ENCODE measurements at places on chromosomes 4 and X.
A peak's percentile ranks its signal among the peaks of the same experiment; 100 is the strongest.

DNA sequence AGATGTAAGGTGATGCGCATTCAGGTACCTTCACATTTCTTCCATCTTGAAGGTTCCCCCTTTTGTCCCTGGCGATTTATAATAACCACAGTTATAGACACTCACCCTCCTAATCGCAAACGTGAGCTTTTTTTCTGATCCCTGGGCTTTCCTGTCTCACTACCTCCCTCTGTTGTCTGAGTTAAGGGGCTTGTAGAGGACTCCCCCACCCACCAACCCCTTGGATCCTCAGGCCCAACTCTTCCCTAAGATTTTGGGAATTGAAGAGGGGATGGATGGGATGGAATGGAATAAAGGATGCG lies 1.4 kb downstream of the CNKSR2 start:
- DNase-seq: no peak

GRCh38 chr4:141347684-141348083 lies 127.0 kb downstream of the ZNF330 start:
- no peak for DNase-seq

- no peak for DNase-seq
Observed at GRCh38 chrX:24259544-24260240, 54.2 kb downstream of the SUPT20HL2 start.

DNA sequence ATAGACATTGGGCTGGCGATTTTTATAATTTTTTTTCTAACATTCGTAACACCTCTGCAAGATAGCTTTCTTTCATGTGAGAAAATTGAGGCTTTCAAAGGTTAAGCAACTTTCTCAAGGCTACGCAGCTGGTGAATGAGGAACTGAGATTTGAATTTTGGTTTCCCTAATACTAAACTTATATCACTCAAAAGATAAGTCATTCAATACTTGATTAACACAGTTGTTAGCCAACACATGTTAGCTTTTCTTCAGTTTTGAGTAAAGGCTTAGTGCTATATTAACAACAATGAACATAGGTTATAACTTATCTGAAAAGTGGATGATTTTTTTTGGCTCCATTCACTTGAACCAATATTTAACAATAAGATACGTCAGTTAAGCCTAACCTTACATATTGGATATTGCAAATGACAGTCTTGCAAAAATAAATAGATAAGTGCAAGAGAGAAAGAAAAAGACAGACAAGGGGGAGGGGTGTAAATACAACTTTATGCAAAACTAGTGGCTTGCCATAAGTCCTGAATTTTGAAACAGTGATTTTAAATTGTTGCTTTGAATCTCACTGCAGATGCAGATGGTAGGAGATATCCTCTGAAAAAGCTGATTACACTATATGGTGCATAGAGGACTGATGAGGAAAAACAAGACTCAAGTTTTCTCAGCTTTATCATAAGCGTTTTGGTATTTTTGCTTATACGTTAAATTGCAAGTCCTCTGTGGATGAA lies 11.1 kb upstream of the GPM6A start:
- DNase-seq: peak; percentile 8

DNA sequence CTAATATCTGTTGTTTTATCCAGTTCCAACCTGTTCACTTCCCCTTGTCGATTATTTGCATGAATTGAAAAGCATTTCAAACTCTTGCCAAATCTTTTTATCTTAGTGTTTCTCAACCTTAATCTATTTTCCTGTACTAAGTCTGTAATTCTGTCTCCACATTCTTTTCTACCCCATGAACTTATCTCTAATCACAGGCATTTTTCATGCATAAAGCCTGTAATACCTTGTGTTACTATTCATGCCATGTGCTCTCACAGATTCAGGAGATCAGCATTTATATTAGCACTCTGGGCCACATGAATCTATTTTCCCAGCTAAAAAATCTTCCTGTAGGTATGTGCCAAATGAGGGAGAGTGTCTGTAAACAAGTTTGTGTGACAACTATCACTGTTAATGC lies 1360.9 kb downstream of the STIM2 start:
- no peak for DNase-seq

DNA sequence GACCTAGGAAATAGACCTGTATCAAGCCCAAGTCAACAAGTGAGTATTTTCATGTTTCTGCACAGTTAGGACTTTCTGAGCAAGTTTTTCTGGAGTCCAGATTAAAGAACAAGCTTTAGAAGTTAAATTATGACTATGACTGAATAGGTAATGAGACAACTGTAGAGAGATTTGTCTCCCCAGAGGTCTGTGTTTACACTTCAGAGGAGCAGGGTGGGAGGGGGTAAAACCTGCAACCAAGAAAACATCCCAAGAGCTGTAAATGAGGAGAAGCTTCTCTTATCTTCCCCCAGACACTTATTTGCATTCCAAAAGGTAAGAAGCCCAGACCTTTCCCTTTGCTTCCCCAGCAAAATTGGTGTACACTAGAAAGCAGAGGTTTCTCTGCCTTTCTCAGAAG lies 22.1 kb upstream of the CEP135 start:
- no peak for DNase-seq

DNA sequence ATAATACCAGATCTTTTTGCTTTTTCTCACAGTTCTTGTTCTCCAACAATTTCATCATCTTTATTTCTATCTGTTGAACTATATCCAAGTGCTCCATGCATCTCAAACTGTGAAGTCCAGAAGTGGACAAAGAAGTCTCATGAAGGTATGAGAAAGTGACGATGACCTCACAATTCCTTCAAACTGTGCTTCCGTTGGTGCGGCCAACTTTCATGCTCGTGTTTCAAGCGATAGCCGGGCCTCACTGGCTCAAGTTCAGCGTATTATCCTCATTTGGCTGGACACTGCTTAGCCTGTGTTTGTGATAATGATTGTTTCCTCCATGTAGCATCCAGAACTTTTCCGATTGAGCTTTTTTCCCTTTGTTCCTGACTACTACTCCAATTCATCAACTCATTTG lies 143.1 kb downstream of the PALLD start:
- no peak for DNase-seq

DNA sequence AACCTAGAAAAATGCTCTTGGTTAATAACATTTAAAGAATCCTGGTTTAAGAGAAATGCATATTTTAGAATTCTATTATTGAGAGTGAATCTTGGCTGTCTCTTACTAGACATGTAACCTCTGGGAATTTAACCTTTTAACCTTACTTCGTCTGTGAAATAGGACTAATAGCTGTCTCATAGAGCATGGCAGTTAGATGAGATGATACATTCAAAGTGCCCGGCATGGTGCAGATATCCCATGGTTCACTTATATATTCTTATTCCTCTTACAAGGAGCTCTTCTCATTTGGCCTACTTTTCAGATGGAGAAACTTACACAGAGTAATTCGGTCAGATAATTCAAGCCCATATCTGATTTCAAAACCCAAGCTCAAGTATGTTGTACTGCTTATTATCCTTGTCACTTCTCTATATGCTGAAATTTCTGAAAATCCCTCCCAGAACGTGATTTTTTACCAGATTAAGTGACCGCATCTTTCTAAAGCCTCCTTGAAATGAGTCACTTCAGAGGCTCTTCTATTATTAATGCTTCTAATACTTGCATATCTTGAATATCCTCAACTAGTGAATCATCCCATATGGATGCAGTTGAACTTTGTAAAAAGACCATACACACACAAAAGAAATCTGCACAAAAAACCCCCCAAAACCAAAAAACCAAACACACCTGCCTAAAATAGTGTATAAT lies 4.9 kb downstream of the CDKN2AIP start:
- no peak for DNase-seq

- DNase-seq: no peak
Observed at GRCh38 chrX:68795741-68796140, 33.1 kb upstream of the EFNB1 start.

DNA sequence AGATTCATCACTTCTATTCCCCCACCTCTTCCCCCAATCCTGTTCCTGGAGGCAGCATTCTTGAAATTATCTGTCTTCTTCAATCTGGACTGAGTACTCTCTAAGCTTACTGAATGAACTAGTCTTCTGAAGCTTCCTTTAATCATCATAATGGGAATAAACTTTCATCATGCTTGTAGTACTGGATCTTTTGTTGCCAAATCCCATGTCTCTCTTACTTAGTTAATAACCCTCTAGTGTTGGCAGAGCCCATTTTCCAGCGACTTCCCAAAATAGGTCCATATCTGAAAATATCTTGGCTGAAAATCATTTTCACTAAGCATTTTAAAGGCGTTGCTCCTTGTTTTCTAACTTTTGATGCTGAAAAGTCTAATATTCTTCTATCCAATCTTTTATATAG lies 39.6 kb downstream of the RPS6KA3 start:
- DNase-seq: no peak

DNA sequence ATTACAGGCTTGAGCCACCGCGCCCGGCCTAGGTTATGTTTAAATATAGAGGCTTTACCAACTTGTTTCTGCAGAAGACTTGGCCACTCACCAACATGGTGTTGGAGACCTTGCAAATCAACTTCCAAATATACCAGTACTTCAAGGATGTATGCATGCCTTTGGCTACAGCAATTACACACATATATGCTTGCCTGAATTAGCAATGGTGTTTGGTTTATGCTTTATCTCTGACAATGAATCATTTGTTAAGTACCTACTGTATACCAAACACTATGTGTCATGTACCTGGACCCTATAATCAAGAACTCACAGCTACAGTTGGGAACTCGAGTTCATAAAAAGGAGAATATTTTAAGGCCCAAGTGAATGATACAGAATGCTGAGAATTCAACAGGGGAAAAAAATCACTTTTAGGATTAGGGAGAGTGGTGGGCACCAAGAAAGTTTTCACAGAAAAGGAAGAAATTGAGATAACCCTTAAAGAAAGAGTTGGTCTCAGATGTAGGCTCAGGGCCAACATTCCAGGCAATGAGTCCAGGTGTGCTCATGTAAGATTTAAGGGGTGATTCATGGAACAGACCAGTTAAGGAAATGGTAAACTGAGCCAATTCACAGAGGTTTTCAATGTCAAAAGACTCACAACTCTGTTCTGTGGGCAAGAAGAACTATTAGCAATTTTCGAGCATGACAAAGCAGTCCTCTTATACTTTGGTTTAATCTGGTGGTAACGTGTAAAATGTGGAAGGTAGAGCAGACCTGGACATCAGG lies 98.9 kb downstream of the BCOR start:
- no peak for DNase-seq

- DNase-seq: peak; percentile 38
Observed at GRCh38 chrX:109709129-109709631, 23.9 kb downstream of the ACSL4 start.

DNA sequence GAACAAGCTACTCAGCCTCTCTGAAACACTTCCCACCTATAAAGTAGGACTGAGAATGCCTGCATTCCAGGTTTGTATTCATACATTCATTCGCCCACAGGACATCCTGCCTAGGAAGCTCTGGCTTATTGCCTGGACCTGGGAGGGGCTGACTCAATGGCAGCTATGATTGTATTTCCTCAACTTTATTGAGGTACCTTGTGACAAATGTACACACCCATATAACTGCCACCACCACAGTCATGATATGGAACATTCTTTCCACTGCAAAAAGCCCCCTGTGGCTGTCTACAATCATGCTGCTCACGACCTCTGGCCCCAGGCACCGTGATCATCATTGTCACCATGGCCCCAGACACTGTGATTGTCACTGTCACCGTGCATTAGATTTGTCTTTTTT lies 68.3 kb downstream of the ABLIM2 start:
- DNase-seq: no peak

DNA sequence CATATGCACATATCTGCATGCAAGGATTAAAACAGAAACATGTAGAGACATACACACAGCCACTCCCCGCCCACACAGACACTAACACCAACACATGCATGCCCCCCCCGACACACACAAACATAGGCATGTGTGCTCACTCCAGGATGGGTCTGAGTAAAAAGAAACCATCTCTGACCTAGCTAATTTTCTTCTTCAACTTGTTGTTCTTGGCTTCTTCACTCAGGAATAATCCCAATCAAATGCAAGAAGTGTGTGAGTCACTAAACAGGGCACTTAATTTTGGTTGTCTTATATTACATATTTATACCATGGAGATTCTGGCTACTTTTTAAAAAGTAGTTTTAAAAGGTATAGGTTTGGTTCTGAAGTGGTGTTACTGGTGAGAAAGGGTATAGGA lies 28.3 kb downstream of the ENOX2 start:
- no peak for DNase-seq

DNA sequence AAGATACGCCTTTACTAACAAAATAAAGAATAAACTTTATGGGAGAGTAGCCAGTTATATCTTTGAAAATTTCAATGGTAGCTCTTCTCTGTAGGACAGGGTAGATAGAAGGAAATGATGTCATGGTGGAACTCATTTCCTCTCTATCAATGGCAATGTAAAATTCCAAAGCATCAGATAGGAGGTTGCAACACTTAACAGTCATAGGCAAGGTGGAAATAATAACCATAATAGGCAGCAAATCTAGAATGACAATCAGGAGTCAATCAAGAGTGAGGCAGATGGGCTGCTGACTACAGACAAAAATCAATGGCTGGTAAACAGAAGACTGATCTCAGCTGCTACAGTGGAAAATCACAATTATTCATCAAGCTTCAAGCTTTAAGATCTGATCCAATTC lies 53.9 kb upstream of the TET2 start:
- DNase-seq: no peak

DNA sequence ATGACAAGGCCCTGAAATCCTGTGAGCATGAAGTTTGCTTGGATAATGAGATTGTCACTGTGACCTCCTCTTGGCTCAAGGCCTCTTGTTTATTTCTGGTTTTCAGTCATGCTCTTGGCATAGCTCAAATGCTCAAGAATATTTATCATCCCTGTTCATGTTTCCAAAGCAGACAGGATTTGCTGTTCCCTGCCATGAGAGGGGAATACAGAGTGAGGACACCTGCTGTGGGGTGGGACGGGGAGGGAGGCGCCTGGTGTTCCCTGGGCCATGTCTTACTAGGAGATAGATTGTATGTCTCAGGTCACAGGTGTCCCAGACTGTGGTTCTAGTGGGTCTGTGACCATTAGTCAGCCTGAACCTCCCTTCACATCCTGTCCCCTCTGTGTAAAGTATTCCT lies 34.9 kb upstream of the SH3RF1 start:
- DNase-seq: no peak

DNA sequence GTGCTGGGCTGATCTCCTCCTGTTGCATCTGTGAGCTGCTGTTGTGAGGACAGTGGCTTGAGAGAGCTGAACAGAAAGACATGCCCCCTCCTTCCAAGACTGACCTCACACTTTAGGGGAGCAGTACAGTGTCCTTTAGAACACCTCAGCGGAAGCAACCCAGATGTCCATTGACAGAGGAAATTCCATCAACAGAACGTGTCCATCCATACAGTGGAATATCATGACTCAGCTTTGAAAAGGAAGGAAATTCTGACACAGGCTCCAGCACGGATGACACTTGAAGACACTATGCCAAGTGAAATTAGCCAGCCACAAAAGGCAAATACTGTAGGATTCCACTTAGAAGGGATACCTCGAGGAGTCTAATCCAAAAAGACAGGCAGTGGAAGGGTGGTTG lies 103.5 kb downstream of the GPR143 start:
- DNase-seq: no peak

- no peak for DNase-seq
Observed at GRCh38 chr4:174134361-174134760, 149.1 kb downstream of the FBXO8 start.
